ENCODE measurements at places on chromosomes 6 and 20.

GRCh38 chr6:20182926-20183521, 29.2 kb downstream of the MBOAT1 start:
- H3K4me1 ChIP-seq, result no peaks in the 10 kb centered on the region
- no peak for DNase-seq
- H3K36me3 ChIP-seq, result peaks cover 31% of the 10 kb centered on the region
- H3K4me3 ChIP-seq, result no peak overlapping the region
- H3K27me3 ChIP-seq, result peaks cover 1% of the 10 kb centered on the region

DNA sequence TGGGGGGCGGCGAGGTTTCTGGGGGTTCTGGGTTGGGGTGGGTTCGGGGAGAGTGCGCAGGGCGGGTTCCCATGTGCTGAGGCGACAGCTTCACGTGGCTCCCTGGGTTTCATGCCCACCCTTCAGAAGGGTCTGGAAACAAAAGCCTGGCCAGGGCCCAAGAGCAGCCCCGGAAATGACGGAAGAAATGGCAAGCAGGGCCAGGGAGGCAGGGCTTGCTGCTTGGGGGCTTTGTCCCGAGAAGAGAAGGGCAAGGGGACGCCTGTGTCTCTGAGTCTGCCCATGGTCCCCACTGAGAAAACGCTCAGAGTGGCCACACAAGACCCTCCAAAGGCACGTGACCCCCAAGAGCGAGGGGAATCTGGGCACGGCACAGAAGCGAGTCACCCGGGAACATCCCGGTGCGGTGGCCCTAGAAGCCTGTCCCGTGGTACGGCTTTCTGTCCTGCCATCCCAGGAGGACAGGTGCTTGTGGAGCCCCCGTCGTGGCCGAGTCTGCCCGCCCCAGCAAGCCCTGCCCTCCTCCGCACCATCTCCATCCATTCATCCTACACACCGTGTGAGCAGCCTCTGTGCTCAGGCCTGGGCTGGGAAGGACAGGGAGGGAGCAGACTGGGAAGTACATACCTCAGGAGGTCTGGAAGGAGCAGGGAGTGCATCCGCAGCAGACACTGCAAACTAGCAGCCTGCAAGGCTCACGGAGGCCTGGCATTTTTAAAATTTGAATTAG, 9.0 kb downstream of the NPEPL1 start:
- no peak for DNase-seq
- H3K27ac ChIP-seq, result no peak overlapping the region
- H3K36me3 ChIP-seq, result peaks cover 14% of the 10 kb centered on the region
- peaks cover 7% of the 10 kb centered on the region for H3K4me1 ChIP-seq
- no peaks in the 10 kb centered on the region for H3K27me3 ChIP-seq

DNA sequence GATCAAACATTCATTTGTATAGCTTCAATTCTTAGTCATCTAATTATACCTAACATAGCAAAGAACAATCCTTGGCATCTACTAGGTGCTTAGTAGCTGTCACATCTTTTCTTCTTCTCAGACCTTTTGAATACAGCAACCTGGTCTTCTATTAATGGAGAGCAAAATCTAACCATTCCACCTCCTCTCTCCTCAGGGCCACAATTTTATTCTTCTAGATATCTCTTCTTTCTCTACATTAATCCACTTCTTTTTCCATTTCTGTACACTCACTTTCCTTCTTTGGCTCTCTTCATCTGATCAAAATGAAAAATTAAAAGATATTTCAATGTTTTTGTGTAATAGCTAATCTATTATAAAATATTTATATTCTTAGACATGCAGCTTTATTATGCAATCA, 9.0 kb upstream of the HLA-DOA start:
- peaks cover 22% of the 10 kb centered on the region for H3K27me3 ChIP-seq
- no peak overlapping the region for H3K4me3 ChIP-seq
- no peak overlapping the region for H3K27ac ChIP-seq
- peaks cover 12% of the 10 kb centered on the region for H3K4me1 ChIP-seq
- H3K36me3 ChIP-seq, result no peaks in the 10 kb centered on the region

DNA sequence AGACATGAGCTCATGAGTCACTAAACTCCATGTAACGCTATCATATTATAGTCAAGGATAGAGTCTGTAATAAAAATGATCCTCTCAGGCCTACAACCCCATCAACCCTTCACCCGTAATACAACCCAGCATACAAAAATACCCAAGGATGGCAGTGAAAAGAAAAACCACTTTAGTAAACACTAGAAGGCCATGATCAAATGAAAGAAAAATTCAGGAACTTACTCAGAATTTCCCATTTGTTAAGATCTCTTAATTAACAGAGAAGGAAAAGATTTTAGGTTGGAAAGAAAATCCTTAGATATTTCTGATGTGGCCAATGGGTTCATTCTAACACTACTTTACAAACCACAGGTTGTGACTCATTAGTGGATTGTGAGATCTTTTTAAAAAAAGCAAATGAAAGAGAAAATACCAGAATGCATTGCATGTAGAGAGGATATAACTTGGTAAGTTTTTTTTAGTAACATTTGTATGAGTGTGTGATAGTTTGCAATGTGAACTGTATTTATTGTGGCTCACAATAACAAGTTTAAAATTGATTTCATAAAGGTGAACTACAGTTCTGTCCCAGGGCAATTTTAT, 8.0 kb upstream of the UBE2J1 start:
- no peak for DNase-seq
- peak overlapping the region; percentile 43 for H3K4me3 ChIP-seq
- no peaks in the 10 kb centered on the region for H3K27me3 ChIP-seq
- no peaks in the 10 kb centered on the region for H3K36me3 ChIP-seq

DNA sequence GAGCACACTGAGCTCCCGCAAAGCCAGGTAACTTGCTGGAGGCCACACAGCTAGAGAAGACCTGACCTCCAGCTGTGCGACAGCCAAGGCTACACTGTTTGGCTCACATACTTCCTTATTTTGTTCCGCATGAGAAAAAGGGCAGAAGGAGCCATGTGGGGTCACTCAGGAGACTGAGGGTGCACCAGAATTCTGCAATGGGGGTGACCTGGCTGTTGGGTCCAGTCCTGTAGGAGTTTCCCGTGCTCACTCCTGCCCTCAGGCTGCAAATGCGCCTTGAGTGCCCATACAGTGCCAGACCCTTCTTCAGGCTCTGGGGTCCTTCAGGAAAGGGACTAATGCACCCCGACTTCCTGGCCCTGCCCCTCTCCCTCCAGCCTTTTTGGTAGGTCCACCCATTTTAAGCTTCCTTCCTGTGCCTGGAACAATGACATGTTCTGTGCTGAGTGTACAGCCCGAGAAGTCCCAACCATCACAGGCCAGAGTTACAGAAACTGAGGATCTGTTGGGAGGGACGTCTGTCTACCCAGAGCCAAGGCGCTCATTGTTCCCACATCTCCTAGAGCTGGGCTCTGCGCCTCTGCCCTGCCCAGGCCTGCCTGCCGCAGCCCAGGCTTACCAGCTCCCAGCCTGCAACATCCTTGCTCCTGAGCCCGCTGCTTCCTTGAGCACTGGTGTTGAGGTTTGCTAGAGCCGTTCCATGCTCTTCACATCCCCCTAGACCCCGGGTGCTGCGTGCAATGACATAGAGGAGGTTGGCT, 33.5 kb upstream of the CD93 start:
- H3K36me3 ChIP-seq, result no peaks in the 10 kb centered on the region
- no peak overlapping the region for H3K27ac ChIP-seq
- H3K27me3 ChIP-seq, result peaks cover 6% of the 10 kb centered on the region
- no peak for DNase-seq
- H3K4me3 ChIP-seq, result no peak overlapping the region

DNA sequence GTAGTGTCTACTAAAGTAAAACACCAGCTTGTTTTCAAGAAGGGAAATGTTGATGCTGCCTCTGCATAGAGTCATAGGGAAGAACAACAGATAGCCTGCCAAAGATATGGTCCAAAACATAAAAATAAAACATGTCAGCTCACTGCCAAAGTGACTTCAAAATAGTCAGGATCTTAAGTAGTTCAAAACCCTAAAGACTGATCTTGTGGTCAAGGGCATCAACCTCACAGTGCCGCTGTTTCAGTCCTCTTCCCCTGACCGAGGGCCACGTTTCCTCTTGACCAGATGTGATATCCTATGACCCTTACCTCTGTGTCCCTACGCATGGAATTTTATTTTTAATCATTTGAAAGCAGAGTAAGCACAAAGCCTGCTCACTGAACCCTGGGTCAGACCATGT, 104.2 kb upstream of the CNKSR3 start:
- no peak for DNase-seq
- H3K4me3 ChIP-seq, result no peak overlapping the region
- no peaks in the 10 kb centered on the region for H3K36me3 ChIP-seq
- H3K27me3 ChIP-seq, result peaks cover 3% of the 10 kb centered on the region

DNA sequence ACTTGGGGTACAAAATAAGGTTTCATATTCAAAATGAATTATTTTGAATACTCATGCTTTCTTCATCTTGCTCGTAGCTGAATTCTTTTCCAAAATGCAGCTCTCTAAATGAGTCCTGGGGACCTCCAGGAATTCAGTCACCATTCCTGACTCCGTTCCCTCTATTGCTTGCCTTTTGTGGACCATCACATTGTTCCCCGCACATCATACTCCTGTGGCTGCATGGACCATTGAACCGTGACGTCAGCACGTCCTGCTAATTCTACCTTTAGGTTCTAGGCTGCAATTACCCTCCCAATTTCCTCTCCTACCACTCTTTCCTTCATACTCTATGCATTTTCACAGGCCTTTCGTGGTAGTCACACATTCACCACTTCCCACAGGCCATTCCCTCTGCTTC, 173.1 kb upstream of the ID4 start:
- DNase-seq, result no peak
- H3K36me3 ChIP-seq, result no peaks in the 10 kb centered on the region
- no peak overlapping the region for H3K27ac ChIP-seq
- no peaks in the 10 kb centered on the region for H3K4me1 ChIP-seq

GRCh38 chr20:47676912-47677634, 108.2 kb downstream of the SULF2 start:
- DNase-seq, result no peak
- H3K4me3 ChIP-seq, result no peak overlapping the region
- peaks cover 4% of the 10 kb centered on the region for H3K27me3 ChIP-seq
- no peak overlapping the region for H3K27ac ChIP-seq

All from activated naive CD8-positive, alpha-beta T cell treated with anti-CD3 and anti-CD28 coated beads, Interleukin-2, amount 10 ng/mL, durations not matched to agents 7 days and 5 days (primary cell).